IPS DF 6.9 (cell line): ENCODE measurements at places on chromosomes 7 and 10.
A peak's percentile ranks its signal among the peaks of the same experiment; 100 is the strongest.

- DNase-seq: no peak
Measured at GRCh38 chr10:65496541-65496940, 1429.3 kb upstream of the LRRTM3 start.

DNA sequence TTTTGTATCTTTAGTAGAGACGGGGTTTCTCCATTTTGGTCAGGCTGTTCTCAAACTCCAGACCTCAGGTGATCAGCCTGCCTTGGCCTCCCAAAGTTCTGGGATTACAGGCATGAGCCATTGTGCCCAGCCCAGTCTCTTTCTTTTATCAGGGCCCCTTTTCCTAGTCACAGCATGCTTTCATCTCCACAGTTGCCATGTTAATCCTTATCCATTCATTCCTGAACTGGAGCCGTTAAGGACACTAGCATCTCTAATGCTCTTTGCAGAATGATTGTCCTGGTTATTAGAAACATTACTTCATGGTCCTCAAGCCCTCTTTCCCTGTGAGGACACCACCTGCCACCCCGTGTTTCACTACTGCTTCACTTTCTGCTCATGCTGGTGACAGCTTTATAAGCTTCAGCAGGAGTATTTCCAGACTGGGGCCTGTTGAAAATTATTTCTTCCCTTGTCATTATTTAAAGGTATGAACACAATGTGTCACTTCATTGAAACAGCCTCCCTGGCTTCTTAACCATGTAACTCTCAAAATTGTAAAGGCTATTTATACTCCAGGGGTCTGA lies 313.9 kb downstream of the BMPER start:
- DNase-seq: no peak

GRCh38 chr10:126504063-126504760 lies 115.9 kb upstream of the ADAM12 start:
- DNase-seq: peak; percentile 54

- DNase-seq: no peak
Measured at GRCh38 chr7:149604521-149604920, 106.9 kb upstream of the ZNF746 start.

DNA sequence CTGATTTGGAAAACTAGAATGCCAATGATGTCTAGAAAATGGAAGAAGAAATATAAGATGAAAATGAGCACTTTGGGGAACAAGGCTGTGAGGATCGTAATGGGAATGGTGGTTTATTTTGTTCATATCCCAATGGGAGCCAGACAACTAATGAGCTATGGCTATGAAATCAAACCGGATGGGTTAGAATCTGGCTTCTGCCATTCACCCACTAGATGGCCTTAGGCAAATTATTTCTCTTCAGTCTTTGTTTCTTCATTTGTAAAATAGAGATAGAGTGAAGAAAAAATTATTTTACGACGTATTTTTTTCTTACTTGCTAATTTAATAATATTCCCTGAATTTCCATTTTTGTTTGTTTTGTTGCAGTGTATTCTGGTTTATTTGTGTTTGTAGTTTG lies 572.1 kb upstream of the IGFBP3 start:
- no peak for DNase-seq

GRCh38 chr10:34567659-34568253 lies 247.3 kb downstream of the PARD3 start:
- DNase-seq: peak; percentile 11

GRCh38 chr7:31648880-31649279 lies 38.1 kb upstream of the PPP1R17 start:
- no peak for DNase-seq

DNA sequence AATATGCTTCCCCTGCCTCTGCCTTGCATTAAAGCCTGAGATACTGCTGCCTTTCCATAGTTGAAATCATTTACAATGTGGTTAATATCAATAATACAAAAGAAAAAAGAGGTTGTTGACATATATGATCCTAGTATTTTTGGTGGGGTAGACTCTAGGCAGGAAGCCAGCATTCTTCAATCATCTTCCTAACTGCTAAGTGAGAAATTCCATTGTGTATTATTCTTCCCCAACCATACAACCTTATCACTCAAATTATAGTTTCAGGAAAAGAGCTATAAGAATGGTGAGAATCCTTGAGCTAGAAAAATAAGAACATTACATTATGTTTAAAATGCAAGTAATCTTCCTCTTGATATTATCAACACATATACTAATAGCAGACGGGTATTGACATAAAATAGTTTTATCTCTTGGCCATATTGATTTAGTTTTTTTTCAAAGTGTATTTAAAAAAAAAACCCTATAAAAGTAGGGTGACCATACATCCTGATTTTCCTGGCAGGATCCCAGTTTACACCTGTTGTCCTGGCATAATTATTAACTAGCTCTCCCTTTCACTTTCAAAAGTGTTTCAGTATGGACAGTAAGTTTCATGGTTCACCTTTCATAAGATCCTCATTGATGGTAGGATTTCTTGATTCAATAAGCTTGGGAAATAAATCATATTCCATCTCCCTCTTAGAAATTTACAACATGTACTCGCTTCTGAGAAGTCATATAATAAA lies 33.4 kb upstream of the WASL start:
- DNase-seq: no peak

- DNase-seq: no peak
Measured at GRCh38 chr10:43596546-43596945, 9.7 kb upstream of the ZNF485 start.

- DNase-seq: no peak
Measured at GRCh38 chr7:54932818-54933543, 85.8 kb upstream of the EGFR start.

GRCh38 chr10:76711222-76711997 lies 926.2 kb downstream of the KCNMA1 start:
- no peak for DNase-seq

GRCh38 chr10:54194806-54195205 lies 606.2 kb downstream of the PCDH15 start:
- DNase-seq: no peak

DNA sequence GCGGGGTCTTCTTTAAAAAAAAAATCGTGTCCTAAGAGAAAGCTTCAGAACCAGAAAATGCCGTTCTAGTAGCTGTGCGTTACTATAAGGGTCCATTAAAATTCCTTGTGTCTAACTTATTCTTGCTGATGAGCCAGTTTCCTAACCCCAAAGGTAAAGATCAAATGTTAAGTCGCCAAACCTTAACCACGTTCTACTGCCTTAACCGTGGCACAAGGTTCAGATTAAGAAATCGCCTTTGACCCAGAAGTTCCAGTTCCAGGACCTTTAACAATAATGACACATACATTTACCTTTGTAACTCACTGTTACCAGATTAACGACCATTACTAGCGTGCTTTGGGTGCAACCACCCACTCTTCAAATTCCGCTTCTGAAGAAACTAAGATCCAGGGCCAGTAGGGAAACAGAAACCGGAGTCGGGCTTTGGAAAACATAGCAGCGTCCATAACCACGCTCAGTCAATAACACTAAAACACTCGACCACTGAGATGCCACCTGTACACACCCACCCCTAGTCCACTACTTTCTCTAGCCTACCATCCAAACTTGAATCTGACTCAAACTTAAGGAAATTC lies 620 bp downstream of the BET1 start:
- DNase-seq: no peak

DNA sequence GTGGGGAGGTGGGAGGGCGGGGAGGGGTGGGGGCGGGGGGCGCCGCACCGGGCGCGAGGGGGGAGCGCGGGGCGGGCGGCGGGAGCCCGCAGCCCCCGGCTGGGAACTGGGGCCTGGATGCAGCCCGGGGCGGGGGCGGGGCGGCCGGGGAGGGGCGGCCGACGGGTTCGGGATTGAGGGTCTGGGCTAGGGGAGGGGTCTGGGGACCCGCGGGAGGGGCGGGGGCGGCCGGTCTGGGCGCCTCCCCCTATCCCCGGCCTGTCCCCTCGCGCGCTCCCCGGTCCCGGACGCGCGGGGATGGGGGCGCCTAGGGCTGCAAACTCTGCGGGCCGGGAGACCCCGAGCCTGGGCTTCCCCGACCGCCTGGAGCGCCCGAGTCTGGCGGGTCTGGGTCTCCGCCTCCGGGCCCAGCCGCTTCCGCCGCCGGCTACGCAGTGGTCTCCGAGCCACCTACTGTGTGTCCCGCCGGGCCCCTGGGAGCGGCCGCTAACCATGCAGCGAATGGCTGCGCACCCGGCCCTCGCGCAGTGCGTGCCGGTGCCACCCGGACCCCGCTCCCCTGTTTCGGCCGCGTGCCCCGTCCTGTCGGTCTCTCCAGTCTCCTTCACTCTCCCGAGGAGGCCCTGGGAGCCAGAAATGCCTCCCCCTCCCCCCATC lies 375 bp upstream of the FGF8 start:
- DNase-seq: no peak

- DNase-seq: no peak
Measured at GRCh38 chr7:158529181-158530096, 58.2 kb downstream of the PTPRN2 start.

DNA sequence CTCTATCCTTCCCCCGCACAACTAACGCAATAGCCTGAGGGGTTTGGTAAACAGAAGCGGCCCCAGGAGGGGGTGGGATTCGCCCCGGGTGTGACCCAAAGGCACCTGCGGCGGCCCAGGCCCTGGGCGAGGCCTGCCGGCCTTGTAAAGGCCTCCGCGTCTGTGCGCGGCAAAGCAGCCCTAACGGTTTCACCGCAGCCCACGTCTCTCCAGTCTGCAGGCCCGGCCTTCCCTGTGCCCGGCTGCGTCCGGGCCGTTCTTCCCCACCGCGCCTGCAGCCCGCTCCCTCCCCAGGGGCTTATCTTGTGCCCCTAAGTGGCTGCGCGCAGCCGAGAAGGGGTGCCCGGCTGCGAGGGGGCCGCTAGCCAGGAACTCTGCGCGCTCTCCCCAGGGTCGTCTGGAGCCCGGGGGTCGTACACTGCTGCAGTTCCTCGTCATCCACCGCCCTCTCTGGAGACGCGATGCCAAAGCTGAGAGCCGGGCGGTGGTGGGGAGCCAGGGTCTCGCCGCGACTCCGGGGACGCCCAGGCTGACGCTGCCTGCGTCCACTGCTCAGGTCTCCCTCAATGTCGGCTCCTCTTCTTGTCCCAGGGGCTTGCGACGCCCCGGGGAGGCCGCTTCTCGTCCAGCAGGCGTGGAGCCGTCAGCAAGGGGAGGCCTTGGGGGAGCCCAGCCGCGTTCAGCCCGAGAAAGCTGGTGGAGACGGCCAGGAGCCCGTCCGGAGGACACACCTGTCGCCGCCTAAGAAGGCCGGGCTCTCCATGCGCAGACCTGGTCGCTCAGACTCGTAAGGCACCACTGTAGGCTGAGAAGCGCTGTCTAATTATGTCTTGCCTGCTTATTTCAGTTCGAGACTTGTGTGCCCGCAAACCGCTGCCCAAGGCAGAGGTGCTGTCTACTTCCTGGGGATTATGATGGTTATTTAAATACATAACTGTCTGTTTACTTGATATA lies 132.3 kb downstream of the SPAG6 start:
- no peak for DNase-seq

GRCh38 chr10:18142151-18142550 lies 1.9 kb downstream of the CACNB2 start:
- DNase-seq: no peak

- no peak for DNase-seq
Measured at GRCh38 chr10:79193694-79194382, 125.1 kb downstream of the ZMIZ1 start.

DNA sequence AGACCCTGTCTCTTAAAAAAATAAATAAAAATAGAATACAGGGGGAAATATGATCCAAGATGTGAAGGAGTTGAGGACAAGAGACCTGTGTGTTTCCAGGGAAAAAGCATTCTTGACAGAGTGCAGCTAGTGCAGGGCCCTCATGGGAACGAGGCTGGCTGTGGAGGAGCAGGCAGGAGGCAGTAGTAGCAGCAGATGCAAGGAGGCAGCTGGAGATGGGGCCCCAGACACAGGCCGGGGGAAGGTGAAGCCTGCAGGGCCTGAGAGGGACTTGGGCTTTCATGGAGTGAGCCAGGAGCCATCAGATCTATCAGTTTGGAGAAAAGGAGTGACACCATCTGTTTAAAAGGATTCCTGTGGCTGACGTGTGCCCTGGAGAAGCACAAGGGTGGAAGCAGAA lies 71.4 kb upstream of the ZNF438 start:
- no peak for DNase-seq

DNA sequence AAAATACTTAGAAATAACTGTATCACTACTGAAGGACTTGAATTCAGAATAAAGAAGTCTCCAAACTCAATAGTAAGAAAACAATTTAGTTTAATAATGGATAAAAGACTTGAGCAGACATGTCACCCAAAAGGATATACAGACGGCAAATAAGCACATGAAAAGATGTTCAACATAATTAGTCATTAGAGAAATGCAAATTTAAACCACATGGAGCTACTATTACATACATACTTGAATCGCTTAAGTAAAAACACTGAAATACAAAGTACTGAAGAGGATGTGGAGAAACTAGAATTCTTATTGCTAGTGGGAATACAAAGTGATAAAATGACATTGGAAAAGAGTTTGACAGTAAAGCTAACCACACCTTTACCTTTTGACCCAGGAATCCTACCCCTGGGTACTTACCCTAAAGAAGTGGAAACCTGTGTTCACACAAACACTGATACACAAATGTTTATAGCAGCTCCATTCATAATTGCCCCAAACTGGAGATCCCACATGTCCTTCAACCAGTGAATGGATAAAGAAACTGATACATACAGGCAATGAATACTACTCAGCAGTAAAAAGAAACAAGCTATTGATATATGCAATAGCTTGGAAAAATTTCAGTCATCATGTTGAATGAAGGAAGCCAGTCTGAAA lies 54.3 kb upstream of the NFKB2 start:
- DNase-seq: no peak

DNA sequence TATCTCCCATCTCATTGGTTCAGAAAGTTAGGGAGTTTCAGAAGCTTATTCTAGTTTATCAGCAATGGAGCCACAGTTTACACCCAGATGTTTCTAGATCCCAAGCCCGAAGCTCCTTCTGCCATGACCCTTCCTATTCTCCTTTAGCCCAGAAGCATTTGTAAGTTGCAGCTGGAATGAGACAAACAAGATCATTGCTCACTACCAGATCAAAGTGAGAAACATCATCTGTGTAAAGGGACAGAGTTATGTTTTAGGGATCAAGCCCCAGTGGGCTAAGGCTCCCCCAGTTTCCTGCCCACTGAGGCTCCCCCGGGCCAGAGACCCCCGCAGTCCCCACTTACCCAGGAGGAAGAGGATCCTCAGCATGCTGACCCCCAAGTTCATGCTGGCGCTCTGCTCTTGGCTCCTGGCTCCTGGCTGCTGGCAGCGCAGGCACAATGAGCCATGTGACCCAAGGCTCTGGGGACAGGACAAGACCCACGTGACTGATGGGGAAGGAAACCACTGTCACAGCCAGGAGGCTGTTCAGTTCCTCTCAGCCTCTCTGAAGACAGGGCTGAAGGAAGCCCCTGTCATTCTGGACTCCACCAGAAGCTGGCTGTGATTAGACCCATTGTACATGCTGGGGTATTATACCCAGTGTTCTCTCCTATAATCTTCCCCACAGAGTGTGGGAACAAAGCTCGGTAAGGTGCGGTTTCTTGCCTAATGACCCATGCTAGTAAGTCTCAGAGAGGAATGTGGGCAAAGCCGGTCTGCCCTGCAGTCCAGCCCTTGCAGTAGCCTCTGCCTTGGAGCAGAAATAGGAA lies at the start of gene TMEM273:
TSS of gene TMEM273 (minus strand) at position 442 of the 812 bp plus-strand sequence. CDS start at position 387, 55 bp downstream.
- no peak for DNase-seq
